ENCODE measurements at places on chromosomes 7 and 10.

GRCh38 chr10:29205787-29206186 lies 83.1 kb upstream of the LYZL1 start:
- DNase-seq = no peak

GRCh38 chr7:107152011-107152410 lies 16.8 kb upstream of the HBP1 start:
- DNase-seq = no peak

- DNase-seq = no peak
Observed at GRCh38 chr10:27490807-27491206, 13.3 kb upstream of the RAB18 start.

DNA sequence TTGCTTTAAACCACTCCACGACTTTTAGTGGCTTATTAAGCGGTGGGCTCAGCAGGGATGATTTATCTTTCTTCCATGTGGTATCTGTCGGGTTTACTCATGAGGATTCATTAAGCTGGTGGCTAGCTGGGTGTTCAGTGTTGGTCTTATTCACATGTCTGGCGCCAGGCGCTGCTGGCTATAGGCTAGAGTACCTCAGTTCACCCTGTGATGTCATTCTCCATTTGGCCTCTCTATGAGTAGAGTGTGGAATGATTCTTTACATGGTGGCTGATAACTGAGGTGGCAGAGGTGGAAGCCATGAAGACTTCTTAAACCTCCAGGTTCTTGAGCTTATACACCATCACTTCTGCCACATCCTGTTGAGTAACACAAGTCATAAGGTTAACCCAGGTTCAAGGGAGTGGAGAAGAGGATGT lies 115.4 kb downstream of the MLLT10 start:
- no peak for DNase-seq

DNA sequence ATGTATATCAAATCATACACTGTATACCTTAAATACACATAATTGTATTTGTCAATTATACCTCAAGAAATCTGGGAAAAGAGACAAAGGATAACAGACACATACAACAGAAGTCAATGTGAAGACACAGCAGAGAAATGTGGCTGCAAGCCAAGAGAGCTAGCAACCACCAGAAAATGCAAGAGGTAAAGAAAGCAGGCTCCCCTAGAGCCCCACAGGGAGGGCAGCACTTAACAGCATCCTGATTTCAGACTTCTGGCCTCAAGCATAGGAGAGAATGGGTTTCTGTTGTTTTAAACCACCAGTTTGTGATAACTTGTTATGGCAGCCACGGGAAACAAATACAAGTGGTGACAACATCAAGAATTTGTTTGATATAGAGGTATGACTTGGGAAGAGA lies 1197.2 kb downstream of the SORCS1 start:
- DNase-seq = no peak

Data from activated naive CD4-positive, alpha-beta T cell treated with Interleukin-2 at 50 U/mL for 16 hours (primary cell).